NCI-H526 (cell line): ENCODE measurements at places on chromosomes 7 and 10.

DNA sequence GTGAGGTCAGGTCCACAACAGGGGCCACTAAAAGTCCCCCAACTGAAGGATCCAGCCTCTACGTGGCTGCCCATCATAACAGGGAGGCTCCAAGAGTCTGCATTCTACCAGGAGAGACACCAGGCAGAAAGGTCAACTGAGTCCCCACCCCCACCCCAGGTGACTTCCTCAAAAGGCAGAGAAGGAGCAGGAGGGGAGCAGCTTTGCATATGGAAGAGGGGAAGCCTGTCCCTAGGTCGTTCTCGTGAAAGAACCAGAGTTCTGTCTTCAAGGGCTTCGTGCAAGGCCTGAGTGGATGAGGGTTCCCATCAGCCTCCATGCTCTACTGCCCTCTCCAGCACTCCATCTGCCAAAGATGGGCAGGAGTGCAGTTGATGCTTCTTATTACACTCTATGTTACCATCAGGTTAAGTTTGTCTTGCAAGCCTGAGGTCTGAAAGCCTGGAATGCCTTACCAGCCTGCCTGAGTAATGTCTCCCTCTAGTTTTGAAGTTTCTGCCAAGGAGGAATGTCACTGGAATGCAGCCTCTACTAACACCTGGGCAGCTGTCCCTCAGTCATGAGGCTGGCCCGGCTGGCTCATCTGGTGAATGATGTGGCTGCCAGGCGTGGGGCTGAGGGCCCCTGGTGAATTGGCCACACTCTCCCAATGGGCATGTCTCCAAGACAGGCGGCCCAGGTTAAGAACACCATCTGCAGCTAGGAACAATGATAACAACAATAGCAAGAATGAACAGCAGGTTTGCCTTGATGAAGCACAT is 54.3 kb upstream of the SMNDC1 start:
- no peak for DNase-seq

- DNase-seq, result no peak
Measured at GRCh38 chr10:53256623-53257022, 484.0 kb upstream of the MBL2 start.

- no peak for DNase-seq
Measured at GRCh38 chr7:72297636-72298035, 114.5 kb downstream of the CALN1 start.

GRCh38 chr10:2994221-2994961 is 73.0 kb upstream of the PFKP start:
- no peak for DNase-seq

GRCh38 chr10:80582286-80582960 is 44.7 kb downstream of the SH2D4B start:
- DNase-seq, result no peak

DNA sequence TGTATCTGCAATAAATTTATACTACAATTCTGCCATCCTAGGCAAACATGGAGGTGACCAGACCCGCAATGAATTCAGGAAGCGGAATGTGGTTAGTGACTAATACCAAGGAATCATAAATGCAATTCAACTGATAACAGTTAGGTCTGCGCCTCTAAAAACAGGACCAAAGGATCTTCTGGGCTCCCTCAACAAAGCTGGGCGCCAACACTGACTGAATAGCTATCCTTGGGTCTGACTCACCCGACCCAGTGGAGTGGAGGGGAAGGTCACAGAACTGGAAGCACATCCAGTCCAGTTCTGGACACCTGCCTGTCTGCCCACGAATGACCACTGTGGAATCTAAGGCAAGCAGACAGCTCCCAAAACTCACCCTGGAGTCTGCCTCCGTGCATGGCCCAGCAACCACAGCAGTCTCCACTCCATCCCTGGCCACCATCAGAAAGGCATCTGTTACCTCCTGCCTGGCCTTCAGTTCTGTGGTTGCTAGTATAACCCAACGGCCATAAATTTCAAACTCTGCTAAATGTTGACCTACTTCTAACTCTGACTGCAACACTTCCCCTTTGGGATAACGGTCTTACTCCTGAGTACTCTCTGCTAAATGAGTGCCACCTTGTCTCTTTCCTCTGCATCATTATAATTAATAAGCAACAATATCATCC is 43.0 kb upstream of the DLX6 start:
- no peak for DNase-seq

DNA sequence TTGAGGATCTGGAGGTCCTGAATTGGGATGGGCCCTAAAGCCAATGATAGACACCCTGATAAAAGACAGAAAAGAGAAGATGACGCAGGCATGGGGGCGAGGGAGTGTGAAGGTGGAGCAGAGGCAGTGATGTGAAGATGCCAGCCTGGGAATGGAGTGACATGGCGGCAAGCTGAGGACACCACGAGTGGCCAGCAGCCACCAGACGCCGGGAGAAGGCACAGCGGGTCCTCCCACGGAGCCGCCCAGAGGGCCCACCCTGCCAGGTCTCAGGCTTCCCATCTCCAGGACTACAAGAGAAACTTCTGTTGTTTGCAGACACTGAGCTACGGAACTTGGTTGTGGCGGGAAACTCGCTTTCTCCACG is 44.9 kb downstream of the DPYSL4 start:
- no peak for DNase-seq

GRCh38 chr10:116104210-116104932 is 168.6 kb downstream of the GFRA1 start:
- DNase-seq, result no peak

- no peak for DNase-seq
Measured at GRCh38 chr10:122617476-122618270, 57.1 kb downstream of the DMBT1 start.

GRCh38 chr7:74479961-74480829 is 26.5 kb downstream of the GTF2IRD1 start:
- peak; percentile 76 for DNase-seq

- DNase-seq, result no peak
Measured at GRCh38 chr7:95011995-95012394, 104.6 kb downstream of the PPP1R9A start.

GRCh38 chr10:86922553-86922961 is 34.9 kb downstream of the MMRN2 start:
- no peak for DNase-seq

GRCh38 chr10:122981066-122981464 is 864 bp downstream of the PSTK start:
- DNase-seq, result peak; percentile 54

DNA sequence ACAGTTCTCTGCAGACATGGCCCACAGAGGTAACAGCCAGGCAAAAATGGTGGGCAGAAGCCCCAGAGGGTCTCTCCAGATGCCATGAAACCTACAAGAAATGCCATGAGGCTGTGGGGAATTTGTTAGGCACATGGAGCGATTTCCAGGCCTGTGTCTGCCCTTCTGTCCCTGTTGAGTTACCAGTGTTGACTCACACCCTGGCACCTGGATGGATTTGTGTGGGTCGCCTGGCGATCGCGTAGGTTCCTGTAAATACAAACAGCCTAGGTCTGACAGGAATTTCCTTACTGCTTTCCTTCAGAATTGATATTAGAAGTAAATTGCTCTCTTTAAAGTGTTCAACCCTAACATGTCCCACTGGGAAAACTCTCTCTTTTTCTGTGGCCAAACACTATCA is 164.9 kb upstream of the EEPD1 start:
- DNase-seq, result no peak

GRCh38 chr7:2959828-2960599 is 83.7 kb downstream of the CARD11 start:
- DNase-seq, result no peak

GRCh38 chr7:73645643-73646174 is 21.4 kb upstream of the MLXIPL start:
- no peak for DNase-seq

DNA sequence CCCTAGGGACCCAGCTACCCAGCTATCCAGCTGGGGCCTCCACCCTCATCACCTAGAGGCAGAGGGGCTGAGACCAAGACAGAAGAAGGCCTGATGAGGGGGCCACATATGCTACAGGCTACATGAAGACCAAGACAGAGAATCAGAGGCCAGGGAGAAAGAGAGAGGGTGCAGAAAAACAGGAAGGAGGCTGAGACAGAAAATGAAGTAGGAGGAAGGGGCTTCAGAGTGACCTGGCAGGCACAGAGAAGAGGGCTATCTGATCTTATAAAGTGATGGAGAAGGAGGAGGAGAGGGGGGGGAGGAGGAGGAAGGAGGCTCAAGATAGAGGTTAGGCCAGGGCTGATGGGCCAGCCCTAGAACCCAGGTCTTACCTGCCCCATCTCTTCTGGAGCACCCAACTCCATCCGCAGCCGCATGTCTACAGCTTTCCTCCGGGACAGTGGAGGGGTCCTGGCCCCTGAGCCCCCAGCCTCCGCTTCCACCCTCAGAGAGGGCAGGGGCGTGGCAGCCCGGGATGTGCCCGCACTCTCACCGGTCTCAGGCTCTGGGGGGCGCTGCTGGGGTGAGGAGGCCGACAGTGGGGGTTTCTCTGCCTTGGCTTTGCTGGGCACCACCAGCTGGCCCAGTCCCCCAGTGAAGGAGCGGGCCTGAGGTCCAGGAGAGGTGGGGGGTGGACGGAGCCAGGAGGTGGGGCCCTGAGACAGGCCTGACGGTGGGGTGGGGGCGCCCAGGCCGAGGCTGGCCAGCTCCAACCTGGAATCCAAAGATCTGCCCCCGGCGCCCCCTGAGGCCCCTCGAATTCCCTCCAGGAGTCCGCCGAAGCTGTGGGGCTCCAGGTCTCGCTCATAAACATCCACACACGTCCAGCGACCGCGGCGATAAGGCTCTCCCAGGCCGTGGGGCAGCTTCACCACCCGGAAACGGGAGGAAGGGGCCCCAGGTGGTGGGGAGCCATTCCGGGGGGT is 1.8 kb downstream of the TSC22D4 start:
- peak; percentile 50 for DNase-seq

DNA sequence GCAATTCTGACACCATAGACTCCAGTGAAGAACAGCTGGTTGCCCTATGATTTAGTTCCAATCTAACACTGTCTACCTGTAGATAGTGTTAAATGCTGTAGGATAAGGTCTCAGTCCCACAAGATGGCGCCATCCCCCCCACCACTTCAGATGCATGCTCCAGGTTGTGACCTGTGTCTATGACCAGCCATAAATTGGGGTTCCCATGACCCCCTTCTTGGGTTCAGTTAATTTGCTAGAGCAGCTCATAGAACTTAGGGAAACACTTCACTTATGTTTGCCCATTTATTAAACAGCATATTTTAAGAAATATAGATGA is 13.1 kb downstream of the CCSER2 start:
- no peak for DNase-seq

- DNase-seq, result peak; percentile 89
Measured at GRCh38 chr7:101575168-101575567, 53.9 kb downstream of the MYL10 start.

GRCh38 chr7:84231157-84231556 is 36.6 kb upstream of the SEMA3A start:
- DNase-seq, result no peak

GRCh38 chr10:7260412-7260900 is 150.4 kb downstream of the SFMBT2 start:
- DNase-seq, result peak; percentile 50

DNA sequence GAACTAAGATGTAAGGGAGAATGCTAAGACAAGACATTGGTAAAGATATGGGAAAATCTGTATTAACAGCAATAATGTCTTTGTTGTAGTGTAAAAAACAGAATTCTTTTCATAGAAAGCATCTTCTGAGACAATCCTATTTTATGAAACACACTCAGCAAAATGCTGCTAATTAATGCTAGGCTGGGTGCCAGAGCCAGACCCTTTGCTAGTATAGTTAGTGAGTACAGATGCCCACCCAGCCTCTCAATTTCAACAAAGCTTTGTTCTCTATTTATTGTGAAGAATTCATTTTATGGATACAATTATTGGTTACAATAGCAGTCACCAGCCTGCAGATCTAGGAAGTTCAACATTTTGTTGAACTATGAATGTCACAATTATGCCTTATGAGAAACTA is 131.0 kb downstream of the SEM1 start:
- no peak for DNase-seq

DNA sequence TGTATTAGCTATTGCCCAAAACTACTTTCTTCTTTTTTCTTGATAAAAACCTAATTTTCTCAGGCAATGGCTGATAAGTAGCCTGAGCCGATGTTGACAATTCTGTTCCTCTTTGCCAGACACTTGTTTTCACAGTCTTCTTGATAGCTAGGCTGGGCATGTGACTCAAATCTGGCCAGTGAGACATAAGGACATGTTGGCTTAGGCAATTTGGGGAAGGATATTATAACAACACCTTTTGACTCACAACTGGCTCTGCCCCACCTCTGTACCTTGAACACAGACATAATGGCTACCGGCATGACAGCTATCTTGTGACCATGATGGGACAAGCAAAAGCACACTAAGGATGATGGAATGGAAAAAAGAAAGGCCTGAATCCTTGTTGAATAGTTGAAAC is 72.9 kb upstream of the GPR22 start:
- no peak for DNase-seq

DNA sequence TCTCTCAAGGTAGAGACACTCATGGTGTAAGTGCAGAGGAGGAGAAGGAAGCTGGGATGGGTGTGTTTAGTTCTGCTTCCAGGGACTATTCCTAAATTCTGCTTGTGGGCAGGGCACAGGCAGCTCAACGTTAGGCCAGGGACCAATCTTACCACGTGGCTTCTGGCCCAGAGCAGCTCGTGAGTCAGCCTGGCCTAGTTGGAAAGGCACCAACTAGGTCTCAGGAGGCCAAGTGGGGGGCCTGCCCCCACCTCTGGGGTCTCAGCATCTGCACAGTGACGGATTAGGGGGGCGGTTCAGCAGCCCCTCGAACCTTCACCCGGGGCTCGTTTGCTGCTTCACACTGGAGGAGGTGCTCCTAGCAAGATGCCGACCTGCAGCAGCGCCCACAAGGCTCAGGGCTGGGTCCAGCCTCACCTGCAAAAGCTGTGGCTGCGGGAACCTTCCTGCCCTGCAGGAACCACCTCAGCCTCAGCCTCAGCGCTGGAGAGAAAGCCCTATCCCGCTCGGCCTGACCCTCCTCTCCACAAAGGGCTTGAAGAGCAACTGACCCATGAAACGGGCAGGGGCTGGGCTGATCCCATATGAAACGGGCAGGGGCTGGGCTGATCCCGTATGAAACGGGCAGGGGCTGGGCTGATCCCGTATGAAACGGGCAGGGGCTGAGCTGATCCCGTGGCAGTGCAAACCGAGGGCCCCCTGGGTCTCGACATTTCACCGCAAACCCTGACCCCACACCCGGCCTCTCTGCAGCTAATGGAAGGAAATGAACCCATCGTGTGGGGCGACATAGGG is 447.4 kb downstream of the DNAJB6 start:
- no peak for DNase-seq

DNA sequence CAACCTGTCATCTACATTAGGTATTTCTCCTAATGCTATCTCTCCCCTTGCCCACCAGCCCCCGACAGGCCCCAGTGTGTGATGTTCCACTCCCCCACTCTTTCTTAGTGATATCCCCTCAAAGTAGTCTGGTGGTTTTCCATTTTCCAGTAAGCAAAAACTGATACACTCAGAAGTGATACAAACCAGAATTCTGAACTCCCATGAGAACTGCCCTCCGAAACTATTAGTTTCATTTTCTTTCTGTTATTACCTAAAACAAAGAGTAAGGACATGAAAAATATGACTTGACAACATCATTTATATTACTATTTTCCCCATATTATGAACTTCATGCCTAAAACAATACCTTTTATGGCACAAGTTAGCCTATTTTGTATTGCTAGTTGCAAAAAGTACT is 175.0 kb downstream of the OTUD1 start:
- DNase-seq, result no peak
